ENCODE measurements at places on chromosomes 7 and 10.

- DNase-seq, result no peak
Measured at GRCh38 chr7:156363751-156364150, 276.8 kb upstream of the RNF32 start.

GRCh38 chr10:96670786-96671185 lies 49.5 kb downstream of the PIK3AP1 start:
- DNase-seq, result no peak

DNA sequence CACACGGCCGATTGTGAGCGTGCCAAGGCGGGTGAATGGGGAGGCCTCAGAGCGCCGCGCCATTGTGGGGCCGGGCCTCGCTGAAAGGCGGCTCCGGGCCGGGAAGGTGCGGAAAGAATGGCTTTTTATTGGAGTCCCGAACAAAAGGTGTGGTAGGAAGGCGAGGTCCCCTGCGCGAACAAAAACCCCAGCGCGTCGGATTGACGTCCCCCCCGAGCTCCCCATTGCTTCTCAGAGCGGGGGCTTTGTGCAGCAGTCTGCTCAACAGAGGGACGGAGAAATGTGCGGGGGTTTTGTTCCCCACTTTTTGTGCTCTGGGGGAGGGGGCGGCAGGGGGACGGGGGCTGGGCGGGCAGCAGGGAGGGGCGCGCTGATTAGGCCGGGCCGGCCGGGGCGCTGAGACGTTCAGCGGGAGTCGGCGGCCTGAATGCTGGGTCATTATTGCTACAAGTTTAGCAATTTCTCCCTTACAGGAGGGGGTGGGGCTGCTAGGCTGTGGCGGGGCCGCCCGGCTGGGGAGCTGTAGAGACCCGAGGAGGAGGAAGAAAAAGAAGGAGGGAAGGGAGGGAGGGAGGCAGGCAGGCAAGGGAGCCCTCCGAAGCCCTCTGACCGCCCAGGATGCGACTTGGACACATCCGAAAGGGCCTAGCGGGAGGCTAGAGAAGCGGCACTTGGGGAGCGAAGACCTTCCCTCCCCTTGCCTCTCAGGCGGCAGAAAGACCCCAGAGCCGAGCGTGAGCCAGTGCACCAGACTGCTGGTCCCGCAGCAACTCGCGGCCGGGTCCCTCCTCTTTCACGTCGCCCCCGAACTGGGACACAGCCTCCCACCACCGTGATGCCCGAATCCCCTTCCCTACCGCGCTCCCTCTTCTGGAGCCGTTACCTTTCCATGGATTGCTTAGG lies 4.6 kb downstream of the NKX2-3 start:
- no peak for DNase-seq

- DNase-seq, result no peak
Measured at GRCh38 chr10:125953778-125954385, 57.5 kb downstream of the FANK1 start.

DNA sequence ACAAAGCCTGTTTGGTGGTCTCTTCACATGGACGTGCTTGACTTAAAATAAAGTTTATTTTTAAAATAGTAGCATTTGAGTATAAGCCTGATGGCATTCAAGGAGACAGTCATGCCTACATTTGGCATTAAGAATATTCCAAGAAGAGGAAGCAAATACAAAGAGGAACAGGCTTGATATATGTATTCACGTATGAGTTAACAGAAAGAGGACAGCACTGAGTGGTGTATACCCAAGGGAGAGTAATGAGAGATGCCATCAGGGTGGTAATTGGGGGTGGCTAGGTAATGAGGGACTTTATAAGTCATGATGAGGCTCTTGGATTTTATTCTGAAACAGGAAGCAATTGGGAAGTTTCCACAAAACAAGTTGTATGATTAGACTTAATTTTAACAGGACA lies 363.3 kb downstream of the SEMA3D start:
- no peak for DNase-seq

GRCh38 chr10:83343676-83344075 lies 795.6 kb upstream of the GHITM start:
- no peak for DNase-seq

Measured in skeletal muscle cell (primary cell).